Stimulated activated CD8-positive, alpha-beta memory T cell treated with anti-CD3 and anti-CD28 coated beads, Interleukin-4, amount 100 ng/mL, for 48 hours (primary cell): ENCODE measurements at places on chromosomes 12 and 14.
A peak's percentile ranks its signal among the peaks of the same experiment; 100 is the strongest.

- no peak for DNase-seq
Observed at GRCh38 chr12:71710276-71711125, 24.6 kb downstream of the TMEM19 start.

GRCh38 chr14:102241147-102241546 is 63.8 kb downstream of the MOK start:
- DNase-seq, result no peak

DNA sequence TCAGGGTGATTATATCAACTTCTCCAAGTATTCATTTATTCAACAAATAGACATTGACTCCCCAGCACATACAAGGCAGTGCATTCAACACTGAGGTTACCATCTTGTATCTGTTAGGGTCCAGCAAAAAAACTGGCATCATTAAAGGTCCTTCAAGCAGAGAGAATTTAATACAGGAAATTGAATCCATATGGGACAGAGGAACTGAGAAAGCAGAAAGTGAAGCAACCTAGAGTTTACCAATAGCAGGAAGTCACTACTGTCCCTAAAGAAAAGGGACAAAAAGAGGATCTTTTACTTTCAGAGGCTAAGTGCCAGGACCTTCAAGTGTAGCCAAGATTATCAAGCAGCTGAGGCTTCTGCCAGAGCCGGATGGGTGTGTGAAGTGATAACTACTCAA is 237.8 kb upstream of the TBX3 start:
- DNase-seq, result no peak

DNA sequence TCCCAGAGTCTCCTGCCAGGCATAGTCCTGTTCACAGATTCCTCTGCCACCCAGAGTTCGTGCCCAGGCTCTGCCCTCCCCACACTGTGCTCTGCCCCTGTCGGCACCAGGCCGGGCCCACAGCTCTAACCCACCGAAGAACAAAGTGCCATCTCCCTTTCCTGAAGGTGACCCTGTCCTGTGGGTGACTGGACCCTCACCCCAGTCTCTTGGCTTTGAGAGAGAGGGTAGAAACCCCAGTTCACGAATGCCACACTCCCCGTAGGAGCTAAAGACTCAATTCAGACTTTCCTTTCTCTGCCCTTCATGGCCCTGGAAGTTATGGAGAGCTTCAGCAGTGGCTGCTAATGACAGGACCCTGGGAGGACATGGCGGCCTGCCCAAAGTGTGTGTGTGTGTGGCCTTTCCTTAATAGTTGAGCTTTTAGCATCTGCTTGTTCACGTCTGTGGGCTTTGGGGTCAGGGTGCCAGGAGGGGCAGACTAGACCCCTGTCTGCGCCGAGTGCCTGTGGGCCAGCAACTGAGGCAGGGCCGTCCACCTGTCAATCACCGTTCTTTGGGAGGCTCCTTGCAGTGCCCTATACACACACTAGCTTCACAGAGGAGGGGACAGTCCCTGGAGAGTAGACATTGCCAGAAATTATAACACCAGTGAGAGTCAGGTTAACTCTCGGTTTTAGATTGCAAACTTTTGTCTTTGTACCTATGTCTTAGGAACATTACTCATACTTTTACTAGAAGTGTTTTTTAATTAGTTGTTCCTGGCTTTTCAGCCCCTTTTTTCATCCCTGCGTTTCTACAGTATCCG is 84.6 kb upstream of the DYNC1H1 start:
- DNase-seq, result peak; percentile 40

DNA sequence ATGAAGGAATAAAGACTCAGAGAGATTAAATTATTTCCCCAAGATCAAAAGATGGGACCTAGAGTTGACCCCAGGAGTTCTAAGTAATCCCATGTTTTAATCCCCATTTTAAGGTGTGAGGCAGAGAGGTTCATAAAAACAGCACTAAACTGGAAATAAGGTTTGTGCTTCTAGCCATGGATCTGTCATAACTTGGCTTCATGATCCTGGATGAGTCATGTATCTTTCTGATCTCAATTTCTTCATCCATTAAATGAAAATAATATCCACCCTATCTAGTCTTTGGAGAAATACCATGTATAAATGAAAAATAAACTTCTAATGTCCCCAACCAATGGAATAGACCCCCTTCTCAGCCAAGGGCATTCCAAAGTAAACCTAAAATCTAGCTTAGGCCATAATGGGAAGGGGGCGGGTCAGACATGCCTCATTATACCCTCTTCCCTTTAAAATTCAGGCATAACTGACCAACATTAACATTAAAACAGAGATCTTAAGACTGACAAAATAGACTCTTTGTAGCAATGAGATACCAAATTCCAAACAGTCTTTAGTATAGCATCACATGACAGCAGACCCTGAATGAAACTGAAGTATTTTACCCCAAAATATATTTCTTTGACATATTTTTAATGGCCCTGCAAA is 47.8 kb downstream of the SLC41A2 start:
- no peak for DNase-seq

GRCh38 chr12:77115471-77115870 is 50.1 kb upstream of the E2F7 start:
- no peak for DNase-seq

DNA sequence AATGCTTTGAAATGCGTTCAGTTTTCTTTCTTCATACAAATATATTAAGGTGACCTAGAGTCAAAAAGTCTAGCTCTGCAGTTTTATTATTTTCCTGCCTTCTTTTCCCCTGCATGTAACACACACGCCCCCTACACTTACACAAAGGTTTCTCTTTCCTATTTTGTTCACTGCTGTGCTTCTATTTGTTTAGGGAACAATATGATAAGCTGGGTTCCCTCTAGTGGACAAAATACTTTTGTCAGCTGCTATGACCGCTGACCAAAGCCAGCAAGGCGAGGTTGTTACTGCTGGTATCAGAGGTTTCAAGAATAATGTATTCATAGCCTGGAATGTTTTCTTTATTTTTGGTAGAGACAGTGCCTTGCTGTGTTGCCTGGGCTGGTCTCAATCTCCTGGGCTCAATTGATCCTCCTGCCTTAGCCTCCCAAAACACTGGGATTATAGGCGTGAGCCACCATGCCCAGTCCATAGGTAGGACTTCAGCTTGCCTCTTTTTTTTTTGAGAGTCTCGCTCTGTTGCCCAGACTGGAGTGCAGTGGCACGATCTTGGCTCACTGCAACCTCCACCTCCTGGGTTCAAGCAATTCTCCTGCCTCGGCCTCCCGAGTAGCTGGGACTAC is 33.4 kb downstream of the FNTB start:
- DNase-seq, result no peak

- no peak for DNase-seq
Observed at GRCh38 chr12:124888260-124888659, 24.6 kb upstream of the SCARB1 start.

DNA sequence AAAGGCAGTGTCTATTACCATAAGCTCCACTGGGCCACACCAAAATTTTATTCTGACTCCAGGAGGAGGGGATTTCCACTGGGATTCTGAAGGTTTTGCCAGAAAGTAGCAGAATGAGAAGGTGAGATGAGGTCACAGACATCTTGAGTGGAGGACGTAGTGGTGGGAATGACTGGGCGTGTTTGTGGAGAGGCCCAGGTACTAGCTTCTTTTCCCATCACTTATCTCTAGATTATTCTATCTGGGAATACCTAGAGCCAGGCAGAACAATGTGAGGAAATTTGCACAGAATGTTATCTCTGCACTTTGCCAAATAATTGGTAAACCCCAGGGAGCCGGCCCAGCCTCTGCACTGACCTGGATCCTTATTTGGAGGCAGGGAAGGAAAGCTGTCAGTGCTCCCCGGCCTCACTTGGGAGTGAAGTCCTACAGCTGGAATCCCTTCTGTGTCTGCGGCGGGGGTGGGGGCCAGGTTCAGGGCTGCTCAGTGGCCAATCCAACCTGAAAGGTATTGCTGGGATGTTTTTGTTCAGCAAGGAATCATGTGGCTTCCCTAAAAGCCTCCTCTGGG is 129.4 kb downstream of the C12orf75 start:
- DNase-seq, result no peak

- DNase-seq, result no peak
Observed at GRCh38 chr14:52233693-52234092, 33.8 kb upstream of the PTGDR start.

DNA sequence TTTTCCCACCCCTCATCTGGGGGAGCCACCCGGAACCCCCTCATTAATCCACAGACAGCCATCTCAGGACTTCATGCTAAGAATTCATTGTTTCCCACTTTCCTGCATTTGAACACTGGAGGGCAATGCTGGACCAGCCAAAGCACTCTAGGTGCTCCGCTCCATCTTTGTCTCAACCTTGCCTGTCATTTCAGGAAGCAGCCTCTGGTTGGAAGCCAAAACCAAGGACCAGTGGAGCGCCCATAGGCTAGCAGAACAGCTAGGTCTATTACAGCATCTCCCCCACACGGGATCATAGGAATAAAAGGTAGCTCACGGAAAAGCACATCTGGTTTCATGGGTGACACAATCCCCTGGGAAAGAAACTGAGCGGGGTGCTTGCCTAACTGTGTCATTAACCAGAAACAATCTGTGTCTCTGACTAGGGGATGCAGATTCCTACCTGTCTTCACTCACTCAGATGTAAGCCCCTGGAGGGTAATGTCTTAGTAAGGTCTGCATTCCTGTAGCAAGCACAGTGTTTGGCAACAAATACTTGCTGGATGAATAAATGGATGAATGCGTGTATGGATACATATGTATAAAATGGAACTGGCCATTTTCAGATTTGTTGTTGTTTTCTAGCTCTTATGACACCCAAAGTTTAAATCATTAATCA is 197.0 kb downstream of the DAD1 start:
- no peak for DNase-seq

DNA sequence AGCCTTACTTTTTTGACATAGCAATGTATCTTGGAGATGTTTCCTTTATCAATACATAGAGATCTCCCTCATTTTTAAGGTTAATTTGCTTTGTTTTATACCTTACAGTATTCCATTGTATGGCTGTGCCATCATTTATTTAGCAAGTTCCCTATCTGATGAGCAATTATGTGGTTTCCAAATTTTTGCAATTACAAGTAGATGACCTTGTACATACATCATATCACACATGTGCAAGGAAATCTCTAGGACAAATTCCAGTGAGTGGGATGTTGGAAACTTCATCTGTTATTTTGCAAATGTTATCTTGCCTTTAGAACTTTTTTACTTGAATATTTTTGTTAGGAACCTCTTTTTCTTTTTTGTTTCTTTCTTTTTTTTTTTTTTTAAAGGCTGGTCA is 49.7 kb downstream of the DRAM1 start:
- DNase-seq, result no peak

DNA sequence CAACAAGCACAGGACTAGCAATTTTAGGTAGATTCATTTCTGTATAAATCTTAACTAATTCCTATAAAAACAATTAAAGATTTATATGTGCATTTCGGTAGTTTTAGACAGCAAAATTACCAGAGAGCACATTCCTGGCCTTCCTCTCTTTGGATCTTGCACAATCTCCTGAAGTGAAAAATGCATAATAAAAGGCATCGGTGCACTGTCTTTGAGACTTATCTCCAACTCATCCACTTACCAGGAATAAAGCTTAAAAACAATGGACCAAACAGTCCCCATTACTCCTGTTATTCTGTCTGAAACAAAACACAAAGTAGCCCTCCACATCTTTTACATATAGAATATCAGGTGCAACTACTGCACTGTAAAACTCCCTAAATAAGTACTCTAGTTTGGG is 69.3 kb downstream of the HECTD1 start:
- no peak for DNase-seq

- no peak for DNase-seq
Observed at GRCh38 chr12:75917083-75917482, 114.5 kb downstream of the PHLDA1 start.

DNA sequence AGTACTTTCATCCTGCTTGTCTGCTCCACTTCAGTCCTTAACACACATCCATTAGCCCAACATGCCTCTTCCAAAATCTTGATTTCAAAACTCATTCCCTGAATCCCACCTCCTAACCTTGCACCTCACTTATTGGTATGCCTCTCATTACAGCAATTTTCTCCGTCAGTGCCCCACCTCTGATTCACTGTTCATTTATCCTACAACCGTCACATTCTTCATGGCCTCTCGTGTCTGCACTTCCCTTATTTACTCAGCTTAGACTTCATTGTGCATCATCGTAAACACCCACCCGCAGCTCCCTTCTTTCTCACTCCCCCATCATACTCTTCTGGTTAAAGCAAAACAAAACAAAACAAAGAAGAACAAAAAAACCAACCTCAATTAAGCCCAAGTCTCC is 160.6 kb upstream of the HMGA2 start:
- no peak for DNase-seq

DNA sequence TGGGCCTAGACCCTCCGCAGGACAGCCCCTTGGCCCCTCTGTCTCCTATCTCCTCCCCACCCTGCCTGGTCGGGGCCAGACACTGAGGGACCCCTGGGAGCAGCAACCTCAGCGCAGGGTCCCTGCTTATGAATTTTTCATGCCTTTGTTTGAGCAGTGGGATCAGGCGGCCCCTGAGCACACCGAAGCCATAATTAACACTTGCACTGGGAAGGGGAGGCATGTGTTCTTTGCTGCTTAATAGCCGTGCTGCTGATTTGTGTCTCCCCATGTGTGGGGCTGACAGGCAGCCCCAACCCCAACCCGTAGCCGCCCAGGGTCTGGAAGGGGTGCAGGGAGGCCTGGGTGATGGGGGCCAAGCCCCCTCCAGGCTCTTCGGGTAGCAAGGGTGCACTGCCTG is 52.7 kb downstream of the FBRSL1 start:
- no peak for DNase-seq

DNA sequence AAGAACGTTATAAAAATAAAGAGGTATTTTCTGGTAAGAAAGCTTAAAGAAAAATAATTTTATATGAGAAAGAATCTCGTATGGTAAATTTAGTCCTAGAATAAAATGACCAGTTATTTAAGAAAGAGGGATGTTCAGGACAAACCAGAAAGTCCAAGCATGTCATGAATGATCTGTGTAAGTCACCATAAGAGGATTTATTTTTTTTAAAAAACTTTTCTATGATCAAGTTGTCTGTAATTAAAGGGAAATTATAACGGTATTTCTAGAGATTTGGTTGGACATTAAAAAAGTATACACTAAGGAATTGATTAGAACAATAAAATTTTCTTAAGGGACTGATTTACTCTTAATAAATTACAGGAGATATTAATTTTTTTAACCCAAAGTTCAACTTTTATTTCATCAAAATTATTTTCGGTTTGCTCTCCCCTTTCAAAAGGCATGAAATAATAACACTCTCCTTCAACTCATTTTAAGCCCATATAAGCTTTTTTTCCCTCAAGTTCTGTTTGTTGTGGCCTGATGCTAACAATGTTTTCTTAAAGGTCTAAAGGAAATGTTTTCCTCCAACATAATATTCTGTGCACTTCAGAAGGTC is 49.9 kb upstream of the CPSF6 start:
- no peak for DNase-seq

DNA sequence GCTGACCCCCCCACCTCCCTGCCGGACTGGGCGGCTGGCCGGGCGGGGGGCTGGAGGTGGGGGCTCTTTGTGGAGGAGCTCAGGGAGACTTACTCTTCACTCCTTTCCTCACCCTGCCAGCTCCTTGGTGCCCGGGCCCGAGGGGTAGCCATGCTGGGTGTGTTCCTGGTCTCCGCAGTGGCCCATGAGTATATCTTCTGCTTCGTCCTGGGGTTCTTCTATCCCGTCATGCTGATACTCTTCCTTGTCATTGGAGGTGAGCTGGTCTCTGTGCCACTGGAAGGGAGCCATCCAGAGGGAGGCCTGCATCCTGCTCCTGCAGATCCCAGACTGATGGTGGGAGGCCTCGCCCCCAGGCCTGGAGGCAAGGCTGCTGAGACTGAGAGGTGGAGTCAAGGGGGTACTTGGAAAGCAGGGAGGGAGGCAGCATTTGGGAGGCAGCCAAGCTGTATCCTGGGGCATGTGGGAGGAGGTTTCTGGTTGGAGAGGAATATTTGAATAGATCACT is 19.7 kb downstream of the SOAT2 start:
- no peak for DNase-seq
